NCI-H1930 (cell line): ENCODE measurements at places on chromosomes 2 and 18.

DNA sequence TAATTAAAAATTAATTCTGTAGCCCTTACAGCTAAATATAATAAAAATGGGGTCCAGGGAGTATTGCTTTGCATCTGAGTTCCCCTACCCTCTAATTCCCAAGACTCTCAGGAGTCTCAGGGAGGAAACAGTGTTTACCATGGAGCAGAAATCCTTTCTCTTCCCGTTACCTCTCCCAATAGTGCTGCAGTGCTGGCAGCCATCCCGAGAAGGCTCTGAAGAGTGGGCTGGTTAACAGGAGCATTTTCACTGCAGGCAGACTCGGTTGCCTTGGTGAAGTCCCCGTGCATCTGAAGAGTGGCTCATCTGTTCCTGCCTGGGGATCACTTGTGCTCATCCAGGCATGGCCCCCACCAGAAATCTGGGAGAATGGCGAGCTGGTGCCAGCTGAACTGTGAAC lies 41.8 kb upstream of the TMEM178A start:
- DNase-seq: no peak

- no peak for DNase-seq
Measured at GRCh38 chr2:219426534-219427136, 8.0 kb upstream of the SPEG start.

GRCh38 chr2:191264647-191265081 lies 19.5 kb downstream of the MYO1B start:
- no peak for DNase-seq

- no peak for DNase-seq
Measured at GRCh38 chr2:219574484-219575311, 2.6 kb downstream of the INHA start.

GRCh38 chr18:23949863-23950262 lies 64.7 kb upstream of the TTC39C start:
- DNase-seq: no peak

- peak; percentile 69 for DNase-seq
Measured at GRCh38 chr18:56869189-56869777, 218.1 kb downstream of the WDR7 start.
